ENCODE measurements at places on chromosomes 4 and X. TPM values are rescaled to one million over a fixed set of nuclear protein-coding genes. Genes with fewer than 3 reads are reported as not detected.

GRCh38 chr4:11663114-11663513, 234.4 kb upstream of the HS3ST1 start:
- DNase-seq = no peak

DNA sequence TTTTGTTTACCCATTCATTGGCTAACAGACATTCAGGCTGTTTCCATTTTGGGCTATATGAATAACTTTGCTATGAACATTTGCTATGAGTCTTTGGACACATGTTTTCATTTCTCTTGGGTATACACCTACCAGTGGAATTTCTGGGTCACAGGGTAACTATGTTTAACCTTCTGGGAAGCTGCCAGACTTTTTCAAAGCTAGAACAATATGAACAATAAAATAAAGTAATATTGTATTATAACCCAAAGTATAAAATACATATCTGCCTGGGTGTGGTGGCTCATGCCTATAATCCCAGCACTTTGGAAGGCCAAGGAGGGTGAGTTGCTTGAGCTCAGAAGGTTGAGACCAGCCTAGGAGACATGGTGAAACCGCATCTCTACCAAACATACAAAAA, 90.6 kb downstream of the DLG3 start:
- DNase-seq = no peak

IRF2 gene
- total RNA-seq = 17.4 TPM

RLIM gene
- 76.9 TPM for total RNA-seq

All from fibroblast of villous mesenchyme (primary cell).